ENCODE measurements at places on chromosomes 4 and X.
A peak's percentile ranks its signal among the peaks of the same experiment; 100 is the strongest.

- no peak for DNase-seq
These were observed 18.0 kb upstream of the MANBA start for GRCh38 chr4:102778720-102779119.

DNA sequence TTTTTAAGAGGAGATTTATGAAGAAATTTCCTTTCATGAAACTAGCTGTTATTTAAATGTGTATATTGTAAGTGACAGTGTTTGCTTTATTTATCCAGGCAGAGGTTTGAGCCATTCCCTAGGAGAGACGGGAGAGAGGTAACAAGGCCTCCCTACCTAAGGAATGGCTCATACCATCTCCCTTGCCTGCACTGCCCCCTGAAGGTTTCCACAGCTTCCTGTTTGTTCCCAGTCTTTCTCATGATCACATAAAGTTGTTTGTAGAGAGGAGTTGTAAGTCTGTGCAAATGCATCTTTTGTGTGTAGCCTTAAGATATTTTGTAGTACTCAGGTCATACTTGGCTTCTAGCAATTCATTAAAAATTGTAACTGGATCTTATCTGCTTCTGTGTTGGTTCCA is 1504.5 kb upstream of the PCDH10 start:
- DNase-seq: no peak

GRCh38 chr4:5753766-5754528 is 42.9 kb downstream of the EVC start:
- no peak for DNase-seq

- DNase-seq: no peak
These were observed 47.1 kb upstream of the TMEM131L start for GRCh38 chr4:153419029-153419428.

- peak; percentile 21 for DNase-seq
These were observed at the start of gene NAP1L3 for GRCh38 chrX:93673056-93673868. NAP1L3 (minus strand) TSS chrX:93673578; CDS start chrX:93673304, 274 bp downstream.

All from effector memory CD4-positive, alpha-beta T cell (primary cell).